ENCODE measurements at places on chromosomes 4 and X.
A peak's percentile ranks its signal among the peaks of the same experiment; 100 is the strongest.

DNA sequence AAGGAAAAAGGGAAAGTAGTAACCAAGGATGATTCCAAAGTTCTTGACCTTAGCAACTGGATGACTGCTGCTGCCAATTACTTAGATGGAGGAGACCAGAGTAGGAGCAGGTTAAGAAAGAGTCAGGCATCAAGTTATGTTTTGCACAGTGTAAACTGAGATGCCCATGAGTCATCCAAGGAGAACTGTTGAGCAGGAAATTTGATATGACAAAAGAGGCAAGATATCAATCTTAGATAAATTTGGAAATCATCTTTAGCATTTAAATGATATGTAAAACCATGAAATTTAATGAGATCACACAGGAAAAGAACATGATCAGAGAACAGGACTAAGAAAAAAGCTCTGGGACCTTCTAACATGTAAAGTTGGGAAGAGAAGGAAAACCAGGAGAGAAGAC lies 361.3 kb downstream of the OPHN1 start:
- no peak for DNase-seq

DNA sequence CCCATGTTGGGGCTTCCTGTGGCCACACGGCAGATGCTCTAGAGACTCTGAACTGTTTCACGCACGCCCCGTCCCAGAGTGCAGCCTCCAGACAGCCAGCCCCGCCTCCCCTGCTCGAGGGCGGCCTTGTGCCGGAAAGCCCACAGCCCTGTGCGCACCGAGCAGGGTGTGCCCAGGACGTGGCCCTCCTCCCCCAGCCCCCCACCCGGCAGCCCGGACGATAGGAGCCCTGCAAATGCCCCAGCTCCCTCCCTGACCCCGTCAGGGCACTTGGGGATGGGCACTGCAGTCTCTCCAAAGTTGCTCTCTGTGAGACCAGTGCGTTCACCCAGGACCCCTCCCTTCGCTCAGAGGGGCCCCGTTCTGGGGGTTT lies 37.3 kb downstream of the ADRA2C start:
- no peak for DNase-seq

GRCh38 chr4:6217716-6218381 lies 17.5 kb upstream of the JAKMIP1 start:
- no peak for DNase-seq

GRCh38 chr4:110005461-110006056 lies 92.9 kb downstream of the EGF start:
- peak; percentile 35 for DNase-seq

DNA sequence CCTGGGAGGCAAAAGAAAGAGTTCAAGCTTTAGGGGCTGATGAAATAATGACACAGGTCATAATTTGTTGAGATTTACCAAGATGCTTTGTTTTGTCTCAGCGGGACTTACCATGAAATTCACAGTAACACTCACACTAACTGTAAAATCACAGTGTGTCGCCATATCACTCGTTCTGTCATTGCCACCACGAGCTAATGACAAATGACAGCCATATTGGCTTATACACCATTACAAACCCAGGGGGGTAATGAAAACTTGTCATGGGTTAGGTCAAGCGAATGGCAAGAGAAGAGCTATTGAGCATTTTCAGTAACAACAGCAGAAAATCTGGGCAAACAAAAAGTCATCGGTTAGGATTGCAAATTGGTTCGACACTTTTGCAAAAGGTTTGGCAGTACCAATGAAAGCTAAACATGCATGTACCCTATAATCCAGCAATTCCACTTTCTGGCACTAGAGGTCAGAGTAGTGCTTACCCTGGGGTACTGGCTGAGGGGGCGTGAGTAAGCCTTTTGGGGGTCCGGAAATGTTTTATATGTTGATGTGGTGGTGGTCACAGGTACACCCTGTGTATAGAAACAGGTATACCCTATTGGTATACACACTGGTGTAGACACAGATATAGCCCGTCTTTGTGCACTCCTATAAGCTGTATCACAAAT lies 83.9 kb upstream of the RAI2 start:
- no peak for DNase-seq

DNA sequence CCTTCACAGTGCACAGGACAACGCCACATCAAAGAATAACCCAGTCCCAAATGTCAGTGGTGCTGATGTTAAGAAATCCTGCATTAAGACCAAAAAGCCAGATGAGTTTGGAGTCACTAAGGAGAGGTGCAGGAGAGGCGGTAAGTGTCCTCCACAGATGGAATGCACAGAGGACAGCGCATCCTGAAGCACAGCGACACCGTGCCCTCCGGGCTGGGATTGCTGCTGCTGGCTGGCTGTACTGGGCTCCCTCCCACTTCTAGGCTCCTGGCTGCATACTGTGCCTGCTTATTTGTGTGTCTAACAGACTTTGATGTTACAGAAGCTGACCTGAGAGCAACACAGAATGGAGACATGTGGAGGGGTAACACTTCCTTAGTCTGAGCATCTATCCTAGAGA lies 325.6 kb upstream of the BOD1L1 start:
- no peak for DNase-seq

GRCh38 chrX:46340696-46341095 lies 204.5 kb downstream of the ZNF674 start:
- DNase-seq, result no peak

GRCh38 chr4:128310266-128310697 lies 22.7 kb upstream of the PGRMC2 start:
- DNase-seq, result no peak

GRCh38 chr4:147791865-147792264 lies 60.0 kb downstream of the ARHGAP10 start:
- DNase-seq, result no peak

DNA sequence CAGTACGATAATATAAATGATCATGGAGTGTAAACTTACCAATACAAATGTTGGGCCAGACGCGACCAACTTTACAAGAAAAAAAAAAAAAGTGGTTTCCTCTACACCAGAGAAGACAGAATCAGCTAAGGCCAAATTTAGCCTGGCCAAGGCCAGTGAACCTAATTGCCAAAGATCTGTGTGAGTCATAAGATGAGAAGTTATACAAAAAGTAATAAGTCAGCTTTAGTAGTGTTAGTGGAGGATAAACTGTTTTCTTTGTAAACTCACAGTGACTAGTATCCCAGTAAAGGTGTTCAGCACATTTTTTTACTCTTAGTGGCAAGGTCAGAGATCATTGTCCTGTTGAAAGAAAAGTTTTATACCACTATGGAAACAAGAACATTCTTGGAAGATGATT lies 531.4 kb upstream of the TECRL start:
- no peak for DNase-seq

- DNase-seq, result no peak
These were observed 91.7 kb upstream of the KDR start for GRCh38 chr4:55216863-55217635.

- peak; percentile 28 for DNase-seq
These were observed 99.9 kb upstream of the CPEB2 start for GRCh38 chr4:14902342-14902741.

GRCh38 chrX:20383477-20383876 lies 116.8 kb upstream of the RPS6KA3 start:
- no peak for DNase-seq
